ENCODE measurements at places on chromosomes 16 and 17. TPM values are rescaled to one million over a fixed set of nuclear protein-coding genes. Genes with fewer than 3 reads are reported as not detected.

Gene MMP25
- 21.6 TPM for total RNA-seq

Gene SCNN1G
- not detected for total RNA-seq

Gene RAC3
- 15.5 TPM for total RNA-seq

DNA sequence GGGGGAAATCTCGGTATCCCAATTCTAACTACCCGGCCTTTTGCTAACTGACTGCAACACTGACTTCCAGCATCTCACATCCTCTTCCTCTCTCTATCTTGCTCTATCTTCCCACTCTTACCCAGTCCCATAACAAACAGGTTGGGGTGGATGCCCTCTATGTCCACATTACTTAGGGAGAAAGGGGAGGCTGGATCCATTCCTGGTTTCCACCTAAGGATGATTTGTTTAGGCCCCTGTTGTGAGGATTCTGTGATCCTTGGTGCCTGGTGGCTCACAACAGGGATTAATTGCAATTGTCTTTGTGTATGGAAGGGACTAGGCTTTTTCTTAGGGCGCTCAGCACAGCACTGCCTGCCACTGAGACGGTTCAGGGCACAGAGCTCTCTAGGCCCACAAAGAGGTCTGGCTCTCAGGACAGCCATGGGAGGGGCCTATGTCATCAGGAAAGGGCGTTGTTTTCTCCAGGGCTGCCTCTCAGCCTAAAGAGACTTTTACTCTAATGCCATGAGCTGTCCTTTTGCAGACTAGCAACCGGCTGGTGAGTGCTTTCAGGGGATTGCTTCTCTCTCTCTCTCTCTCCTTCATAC, 612.1 kb upstream of the SALL1 start:
- no peak for DNase-seq

DNA sequence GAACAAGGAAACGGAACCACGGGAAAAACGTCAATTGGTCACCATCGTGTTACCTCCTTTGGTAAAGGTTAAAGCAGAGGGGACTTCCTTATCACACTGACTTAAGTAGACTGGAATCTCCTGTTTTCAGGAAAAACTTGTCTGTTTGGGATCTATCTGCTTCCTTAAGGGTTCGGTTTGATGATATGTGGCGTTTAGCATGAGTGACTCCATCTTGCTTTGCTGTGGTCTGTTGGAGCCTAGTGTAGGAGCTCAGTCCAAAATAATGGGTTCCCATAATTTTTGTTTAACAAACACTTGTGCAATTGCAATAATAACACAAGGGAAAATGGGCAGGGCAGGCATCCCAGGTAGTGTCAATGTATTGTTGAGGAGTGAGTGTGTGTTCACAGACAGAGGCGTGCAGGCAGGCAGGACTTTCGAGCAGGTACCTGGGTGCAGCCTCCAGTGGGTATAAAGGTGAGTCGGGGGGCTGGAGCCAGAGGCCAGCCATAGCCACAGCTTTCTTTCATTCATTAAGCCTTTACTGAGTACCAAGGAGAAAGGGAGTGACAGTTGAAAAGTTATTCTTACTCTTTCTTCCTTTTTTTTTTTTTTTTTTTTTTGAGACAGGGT, 4.3 kb upstream of the ENGASE start:
- peak; percentile 33 for DNase-seq

DNA sequence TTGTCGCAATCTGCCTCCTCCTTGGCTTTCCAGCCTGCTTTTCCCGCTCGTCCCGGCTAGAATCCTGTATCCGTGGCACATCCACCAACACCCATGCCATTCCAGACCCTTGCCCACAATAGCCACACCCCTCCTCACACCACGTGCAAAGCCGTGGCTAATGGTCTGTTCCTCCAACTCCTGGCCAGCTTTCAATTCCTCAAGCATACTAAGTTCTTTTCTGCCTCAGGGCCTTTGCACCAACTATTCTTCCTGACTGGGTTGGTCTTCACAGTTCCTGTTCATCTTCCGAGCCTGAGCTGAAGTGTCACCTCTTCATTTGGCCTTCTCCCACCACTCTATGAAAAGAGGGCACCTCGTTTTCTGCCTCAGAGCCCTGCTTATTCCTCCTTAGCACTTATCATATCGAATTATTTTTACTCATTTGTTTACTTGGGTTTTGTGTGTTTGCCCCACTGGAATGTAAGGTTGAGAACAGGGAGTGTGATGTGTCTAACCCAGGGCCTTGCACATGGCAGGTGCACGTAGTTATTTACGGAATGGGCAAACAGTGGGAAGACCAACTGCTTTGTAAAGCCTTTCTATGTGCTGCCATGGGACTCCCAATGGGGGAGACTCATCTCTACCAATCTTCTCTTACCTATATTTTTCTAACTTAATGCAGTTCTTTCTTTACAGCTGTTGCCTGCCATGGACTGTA, 69.0 kb downstream of the CDK5R1 start:
- DNase-seq = no peak

DNA sequence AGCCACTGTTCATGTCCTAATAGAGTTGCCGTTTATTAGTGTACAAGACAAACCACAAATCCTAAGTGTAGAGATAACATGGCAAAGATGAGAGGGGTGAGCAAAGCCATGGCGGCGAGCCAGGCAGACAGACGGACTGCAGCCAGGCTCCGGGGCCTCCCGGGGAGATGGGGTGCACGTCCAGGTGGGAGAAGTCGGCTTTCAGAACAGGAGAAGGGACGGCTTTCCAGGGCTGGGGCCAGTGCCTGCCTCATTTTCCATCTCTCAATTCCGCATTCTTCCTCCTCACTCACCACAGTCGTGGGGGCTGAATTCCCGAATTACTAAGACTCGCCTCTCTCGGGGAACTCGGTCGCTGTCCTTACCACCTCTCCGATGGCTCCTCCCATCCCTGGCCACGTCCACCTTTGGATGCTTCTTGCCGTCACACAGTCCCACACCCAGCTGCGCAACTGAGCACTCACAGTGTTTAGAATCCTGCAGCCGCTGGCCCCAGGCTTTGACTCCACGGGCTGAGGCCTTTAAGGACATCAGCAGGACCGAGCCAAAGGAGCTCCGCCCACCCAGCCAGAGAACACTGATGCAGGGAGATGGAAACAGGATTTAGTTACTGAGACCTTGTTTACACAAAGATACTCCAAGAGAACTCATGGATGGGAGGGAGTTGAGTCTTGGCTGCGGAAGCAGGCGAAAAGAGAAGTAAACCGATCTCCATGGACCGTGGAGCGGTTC, 59.7 kb downstream of the RNF112 start:
- DNase-seq = peak; percentile 88

DNA sequence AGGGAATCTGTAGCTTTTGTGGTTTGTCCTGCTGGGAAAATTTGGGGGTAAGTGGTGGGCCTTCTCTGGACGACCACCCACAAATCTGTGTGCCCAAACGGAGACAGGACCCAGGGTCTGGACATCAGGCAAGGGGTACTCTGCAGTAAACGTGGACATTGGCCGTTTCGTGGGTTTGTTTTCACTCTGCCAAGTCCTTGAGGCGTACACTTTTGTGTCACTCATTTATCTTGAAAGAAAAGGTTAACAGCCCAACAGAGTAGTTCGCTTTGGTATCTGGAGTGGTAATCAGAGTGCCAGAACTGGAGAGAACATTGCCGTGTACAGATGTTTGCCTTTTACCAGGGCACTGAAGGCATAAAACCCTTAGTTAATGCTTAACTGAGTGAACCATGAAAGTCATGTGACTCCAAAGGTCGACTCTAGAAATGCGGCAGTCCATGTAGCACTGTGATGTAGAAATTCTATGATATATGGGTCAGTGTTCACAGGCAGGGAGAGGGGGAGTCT, 15.4 kb downstream of the NAA60 start:
- no peak for DNase-seq

DNA sequence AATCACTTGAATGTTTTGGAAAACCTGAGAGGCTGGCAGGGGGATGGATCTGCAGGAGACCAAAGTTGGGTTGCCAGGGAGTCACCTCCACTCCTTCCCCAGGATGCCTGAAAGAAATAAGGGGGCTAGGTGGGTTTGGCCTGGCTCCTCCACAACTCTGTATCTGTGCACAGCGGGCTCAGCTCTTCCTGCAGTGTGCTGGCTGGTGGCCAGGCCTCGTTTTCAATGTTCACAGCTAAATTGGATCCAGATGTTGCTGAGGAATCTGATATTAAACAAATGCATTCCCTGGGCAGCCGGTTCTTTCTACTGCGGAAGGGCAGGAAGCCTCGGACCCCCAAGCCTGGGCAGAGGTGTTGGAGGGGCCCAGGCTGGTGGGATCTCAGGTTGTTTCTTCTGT, 106.2 kb downstream of the N4BP1 start:
- DNase-seq = peak; percentile 83

DNA sequence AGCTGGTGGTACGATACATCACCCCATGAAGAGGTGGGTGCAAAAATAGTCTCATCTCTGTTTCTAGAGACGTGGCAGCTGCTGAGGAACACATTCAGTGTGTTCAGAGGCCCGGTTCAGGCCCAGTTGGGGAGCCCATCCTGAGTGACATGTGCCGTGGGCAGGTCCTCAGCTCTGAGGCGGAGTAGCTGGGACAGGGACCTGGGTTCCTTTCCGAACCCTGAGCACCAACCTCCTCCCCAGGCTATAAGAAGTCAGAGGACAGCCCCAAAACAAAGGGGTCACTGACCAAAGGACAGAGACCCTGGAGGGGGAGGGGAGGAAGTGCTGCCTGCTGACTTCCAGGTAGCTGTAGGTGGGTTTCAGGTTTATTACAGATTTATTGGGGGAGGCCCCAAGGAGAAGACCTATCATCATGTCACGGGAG, 5.1 kb downstream of the LDHD start:
- no peak for DNase-seq

- peak; percentile 72 for DNase-seq
Measured at GRCh38 chr16:56603589-56603988, 4.8 kb upstream of the MT2A start.
